Activated CD4-positive, alpha-beta T cell treated with anti-CD3 and anti-CD28 coated beads, Interleukin-2, amount 50 U/mL, for 4 hours (primary cell): ENCODE measurements at places on chromosomes 11 and 22.

GRCh38 chr11:15136166-15136565, 21.4 kb downstream of the INSC start:
- no peak for DNase-seq

DNA sequence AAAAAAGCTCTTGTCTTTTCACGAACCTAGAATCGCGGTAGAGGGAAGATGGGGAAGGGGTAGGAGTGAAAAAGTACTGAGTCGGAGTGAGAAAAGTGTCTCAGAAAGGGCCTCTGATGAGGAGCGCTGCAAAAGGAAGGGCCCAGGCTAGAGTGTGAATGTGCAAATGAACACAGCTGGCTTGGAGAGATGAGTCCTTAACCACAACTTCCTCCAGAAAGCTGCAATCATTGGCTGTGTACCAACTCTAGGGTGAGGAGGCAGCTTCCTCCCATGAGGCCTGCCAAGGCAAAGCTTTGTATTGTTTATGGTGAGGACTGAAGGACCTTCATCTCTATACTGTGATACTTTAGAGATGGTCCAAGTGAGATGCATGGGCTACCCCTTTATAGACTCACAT, 566.9 kb upstream of the ANO5 start:
- no peak for DNase-seq

- DNase-seq = no peak
Measured at GRCh38 chr11:112410325-112410724, 149.7 kb upstream of the PLET1 start.

GRCh38 chr11:19962801-19963175, 197.5 kb downstream of the DBX1 start:
- DNase-seq = no peak

DNA sequence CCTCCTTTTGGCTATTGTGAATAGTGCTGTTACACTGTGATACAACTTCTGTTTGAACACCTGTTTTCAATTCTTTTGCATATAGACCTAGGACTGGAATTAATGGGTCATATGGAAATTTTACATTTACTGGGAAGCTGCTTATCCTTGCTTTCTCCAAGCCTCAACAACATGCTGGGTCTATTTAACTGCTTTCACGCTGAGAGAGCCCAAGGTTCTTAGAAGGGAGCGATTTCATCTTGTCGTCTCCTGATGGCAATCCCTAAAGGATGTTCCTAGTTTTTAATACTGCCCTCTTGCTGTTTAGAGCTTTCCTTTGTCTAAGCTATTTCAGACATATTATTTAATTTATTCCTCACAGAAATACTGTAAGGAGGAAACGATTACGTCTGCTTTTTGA, 15.5 kb downstream of the IRAG1 start:
- no peak for DNase-seq

DNA sequence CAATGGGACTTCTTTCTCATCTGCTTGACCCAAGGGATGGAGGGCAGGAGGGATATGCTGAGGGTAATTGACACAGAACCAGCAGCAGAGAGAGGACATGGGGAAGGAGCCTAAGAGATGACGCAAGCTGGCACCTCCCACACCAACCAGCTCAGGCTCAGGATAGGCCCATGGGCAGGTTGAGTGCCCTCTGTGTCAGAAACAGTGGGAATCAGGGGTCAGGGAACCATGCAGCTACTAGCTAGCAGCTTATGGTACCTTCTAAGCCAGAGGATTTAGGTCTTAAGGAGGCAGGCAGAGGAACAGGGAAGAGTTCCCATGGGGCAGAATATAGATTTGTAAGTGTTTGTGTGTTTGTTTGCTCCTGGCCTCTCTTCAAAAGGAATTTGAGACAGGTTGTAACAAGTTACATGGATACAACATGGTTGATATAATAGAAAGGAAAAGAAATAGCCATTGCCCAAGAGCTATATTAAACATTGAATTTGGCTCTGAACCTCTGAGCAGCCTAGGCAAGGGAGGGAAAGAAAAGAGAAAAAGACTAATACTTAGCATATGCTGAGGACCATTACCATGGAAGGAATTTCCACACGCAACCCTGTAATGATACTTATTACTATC, 39.9 kb upstream of the NAV2 start:
- DNase-seq = no peak

GRCh38 chr22:36744791-36745190, 31.1 kb downstream of the IFT27 start:
- no peak for DNase-seq

- no peak for DNase-seq
Measured at GRCh38 chr11:27281740-27282590, 81.0 kb downstream of the CCDC34 start.

DNA sequence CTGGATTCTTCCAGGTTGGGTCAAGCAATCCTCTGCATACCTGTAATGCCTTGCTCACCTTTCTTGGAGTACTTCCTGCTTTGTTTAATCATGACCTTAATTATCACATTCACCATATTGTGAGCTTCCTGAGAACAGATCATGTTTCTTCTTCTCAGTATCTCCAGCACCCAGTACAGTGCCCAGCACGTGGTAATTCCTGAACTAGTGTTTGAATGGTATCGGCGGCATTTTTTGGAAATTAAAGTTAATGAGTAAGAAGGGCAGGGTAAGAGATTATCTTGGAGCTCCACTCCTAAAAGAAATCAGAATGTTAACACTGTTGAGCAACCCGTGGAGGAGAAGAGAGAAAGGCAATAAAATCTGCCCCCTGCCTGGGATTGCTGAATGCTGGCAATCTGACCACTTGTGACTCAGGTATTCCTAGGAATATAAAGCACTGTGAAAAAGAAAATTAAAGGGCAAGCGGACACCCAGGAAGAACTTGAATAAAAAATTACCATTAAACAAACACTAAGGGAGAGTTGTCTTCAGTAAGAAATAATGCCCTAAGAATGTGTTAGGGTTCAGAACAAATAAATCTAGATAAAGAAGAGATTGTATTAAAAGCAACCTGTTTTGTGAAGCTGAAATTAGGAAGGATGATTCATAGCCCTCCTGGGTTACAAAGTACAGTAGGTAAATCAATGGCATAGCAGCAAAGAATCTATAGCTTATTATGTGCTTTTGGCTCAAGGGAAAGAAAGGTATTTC, 92.9 kb downstream of the PDHX start:
- no peak for DNase-seq

- no peak for DNase-seq
Measured at GRCh38 chr11:113240389-113240788, 74.0 kb upstream of the TTC12 start.

DNA sequence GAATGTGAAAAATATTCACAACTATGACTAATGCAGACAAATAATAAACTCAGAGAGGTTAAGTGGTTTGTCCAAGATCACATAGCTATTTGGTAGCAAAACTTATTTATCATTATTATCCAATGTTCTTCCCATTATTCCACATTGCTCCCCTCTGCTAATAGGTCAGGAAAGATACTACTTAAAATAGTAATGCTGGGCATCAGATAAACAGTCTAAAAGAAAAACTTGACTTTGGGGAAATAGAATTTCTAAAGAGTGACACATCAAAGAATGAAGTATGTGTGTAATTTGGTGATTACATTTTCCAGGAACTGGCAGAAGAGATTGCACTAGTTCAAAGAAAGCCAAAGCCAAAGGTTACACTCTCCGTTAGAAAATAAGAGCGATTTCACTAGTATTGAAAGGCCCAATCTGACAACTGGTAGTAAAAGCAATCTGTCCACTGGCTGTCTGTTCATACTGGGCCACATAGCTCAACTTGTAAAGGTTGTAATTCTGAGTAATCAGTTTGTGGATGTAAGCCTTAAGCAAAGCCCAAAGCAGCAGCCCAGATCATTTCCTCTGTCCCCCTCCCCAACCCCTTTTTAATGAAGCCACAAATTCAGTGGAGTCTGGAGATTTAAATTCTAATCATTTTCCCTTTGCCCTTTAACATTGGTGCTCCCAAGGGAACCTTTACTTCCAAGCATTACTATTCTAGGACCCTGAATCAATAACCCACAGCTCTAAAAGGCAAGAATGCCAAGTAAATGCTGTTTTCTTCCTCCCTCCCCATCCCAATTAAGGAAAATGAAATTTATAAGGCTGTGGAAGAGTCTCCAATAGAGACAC, 283.5 kb downstream of the TTC28 start:
- DNase-seq = no peak

- peak; percentile 64 for DNase-seq
Measured at GRCh38 chr11:35235936-35236666, 97.1 kb downstream of the CD44 start.

- no peak for DNase-seq
Measured at GRCh38 chr11:29449281-29450074, 567.4 kb downstream of the KCNA4 start.

GRCh38 chr11:125464270-125464662, 31.8 kb downstream of the FEZ1 start:
- DNase-seq = no peak

GRCh38 chr11:69542314-69543168, 61.1 kb downstream of the LINC01488 start:
- DNase-seq = no peak
